ENCODE measurements at places on chromosomes 12 and 14.

- no peak for DNase-seq
These were observed 238.5 kb downstream of the GPHN start for GRCh38 chr14:66746316-66747006.

DNA sequence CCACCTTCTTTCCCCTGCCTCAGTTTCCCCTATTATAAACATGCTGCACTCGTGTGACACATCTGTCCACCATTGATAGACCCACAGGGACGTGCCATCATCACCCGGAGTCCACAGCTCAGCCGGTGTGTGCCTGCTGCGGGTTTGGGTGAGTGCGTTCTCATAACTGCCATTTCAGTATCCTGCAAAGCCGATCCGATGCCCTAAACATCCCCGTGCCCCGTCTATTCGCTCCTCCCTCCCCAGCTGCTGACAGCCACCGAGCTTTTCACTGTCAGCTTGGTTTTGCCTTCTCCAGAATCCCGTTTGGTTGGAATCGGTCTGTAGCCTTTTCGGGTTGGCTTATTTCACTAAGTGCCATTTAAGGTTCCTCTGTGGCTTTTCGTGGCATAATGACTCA is 3.9 kb downstream of the LRCOL1 start:
- no peak for DNase-seq

DNA sequence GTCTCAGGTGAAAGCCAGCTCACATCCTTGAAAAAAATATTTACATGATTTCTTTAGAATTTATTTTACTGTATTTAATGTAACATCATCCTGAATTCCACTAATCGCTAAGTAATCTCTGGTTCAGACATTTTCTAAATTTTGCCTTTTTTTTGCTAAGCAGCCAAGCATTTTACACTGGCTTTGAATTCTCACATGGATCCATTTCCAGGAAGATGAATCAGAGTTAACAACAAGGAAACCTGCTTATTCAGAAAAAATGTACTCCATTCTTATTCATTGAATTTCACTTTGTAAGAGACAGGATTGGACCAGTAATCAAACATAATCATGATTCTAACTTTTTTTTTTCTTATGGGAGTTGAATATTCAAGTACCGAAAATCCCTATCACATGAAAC is 1785.1 kb upstream of the FLRT2 start:
- DNase-seq, result no peak

- DNase-seq, result no peak
These were observed 148.2 kb downstream of the KIF21A start for GRCh38 chr12:39294715-39295114.

- no peak for DNase-seq
These were observed 50.3 kb upstream of the PPP2R5C start for GRCh38 chr14:101711041-101711856.

- DNase-seq, result no peak
These were observed 177.2 kb downstream of the KCNA5 start for GRCh38 chr12:5220835-5221234.

DNA sequence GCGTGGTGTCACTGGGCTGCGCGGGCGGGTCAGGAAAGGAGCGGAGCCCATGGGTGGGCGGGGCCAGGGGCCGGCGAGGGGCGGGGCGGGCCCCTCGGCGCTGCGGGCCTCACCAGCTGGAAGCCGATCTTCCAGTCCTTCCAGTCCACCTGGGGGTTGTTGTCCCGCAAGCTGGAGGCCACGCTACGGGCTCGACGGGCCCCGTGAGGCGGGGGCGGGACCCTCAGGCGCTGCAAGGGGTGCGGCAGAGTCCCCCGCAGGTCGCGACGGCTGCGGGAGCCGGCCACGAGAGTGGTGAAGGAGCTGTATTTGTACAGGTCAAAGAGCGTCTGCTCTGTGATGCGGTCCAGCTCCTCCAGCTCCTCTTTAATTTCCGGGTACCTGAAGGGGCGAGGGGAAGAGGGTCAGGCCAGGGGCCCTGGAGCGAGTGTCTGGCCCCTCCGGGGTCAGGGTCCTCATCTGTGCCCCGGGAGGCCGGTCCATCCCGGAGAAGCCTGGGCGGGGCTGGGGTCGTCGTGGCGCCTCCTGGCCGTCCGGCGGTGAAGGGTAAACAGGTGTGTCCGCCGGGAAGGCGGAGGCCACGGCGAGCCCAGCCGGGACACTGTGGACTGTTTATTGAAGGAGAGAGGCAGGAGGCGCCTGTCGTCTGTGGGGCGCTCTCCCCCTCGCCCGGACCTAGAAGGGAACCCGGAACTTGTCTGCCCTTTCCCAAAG is 11.9 kb downstream of the SCNN1A start:
- DNase-seq, result peak; percentile 66

DNA sequence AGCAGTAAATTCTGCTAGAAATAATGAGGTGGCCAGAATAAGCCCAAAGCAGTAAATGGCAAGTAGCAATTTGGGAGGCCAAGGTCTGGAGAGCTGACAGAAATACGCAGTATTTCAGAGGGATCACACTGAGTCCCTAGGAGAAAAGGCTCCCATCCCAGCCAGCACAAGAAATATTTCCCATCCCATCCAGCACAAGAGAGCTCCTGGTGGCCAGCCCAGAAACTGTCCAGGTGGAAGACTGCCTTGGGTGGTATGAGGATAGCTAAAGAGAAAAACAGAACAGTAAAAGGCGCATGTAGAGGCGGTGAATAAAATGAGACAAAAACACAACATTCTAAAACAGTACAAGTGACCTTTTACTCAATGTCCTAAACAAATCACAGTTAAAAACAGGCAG is 120.7 kb downstream of the HECTD4 start:
- no peak for DNase-seq

- peak; percentile 27 for DNase-seq
These were observed 3.5 kb downstream of the LPAR5 start for GRCh38 chr12:6632026-6632983.

- DNase-seq, result no peak
These were observed 2.6 kb downstream of the HOXC13 start for GRCh38 chr12:53941187-53941586.

DNA sequence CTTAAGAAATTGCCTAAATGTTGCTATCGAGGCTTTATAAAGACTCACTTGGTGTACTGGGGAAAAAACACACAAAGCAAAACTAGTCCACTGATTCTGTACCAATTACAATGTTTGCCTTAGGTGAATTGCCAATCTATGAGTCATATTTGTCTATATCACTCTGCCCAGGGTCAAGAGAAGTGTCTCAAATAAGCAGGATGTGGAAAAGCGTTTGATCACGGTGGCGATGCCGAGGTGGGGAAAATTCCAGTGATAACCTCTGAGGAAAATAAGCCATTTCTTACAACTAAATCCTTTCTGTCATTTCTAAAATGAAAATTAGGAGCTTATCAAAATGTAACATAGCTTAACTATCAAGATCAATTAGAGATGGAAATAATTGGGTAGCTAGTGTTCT is 148.6 kb upstream of the DIO3 start:
- DNase-seq, result no peak

DNA sequence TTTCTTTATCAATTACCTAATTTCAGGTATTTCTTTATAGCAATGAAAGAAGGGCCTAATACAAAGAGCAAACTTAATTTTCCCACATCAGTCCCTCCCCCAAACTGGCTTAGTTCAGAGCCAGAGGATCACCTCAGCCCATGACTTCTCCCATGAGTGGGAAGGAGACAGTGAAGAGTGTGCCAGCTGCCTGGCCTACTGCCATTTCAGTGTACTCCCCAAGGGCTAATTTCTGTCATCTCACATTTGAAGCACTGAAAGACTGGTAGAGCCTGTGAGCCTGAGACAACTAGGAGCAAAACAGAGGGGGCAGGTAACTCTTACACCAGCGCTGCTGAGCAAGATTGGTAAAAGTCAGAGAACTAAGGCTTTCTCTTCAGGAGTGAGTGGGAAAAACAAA is 29.1 kb upstream of the ADAM20 start:
- DNase-seq, result no peak

GRCh38 chr12:131610181-131610580 is 100.7 kb upstream of the SFSWAP start:
- no peak for DNase-seq

DNA sequence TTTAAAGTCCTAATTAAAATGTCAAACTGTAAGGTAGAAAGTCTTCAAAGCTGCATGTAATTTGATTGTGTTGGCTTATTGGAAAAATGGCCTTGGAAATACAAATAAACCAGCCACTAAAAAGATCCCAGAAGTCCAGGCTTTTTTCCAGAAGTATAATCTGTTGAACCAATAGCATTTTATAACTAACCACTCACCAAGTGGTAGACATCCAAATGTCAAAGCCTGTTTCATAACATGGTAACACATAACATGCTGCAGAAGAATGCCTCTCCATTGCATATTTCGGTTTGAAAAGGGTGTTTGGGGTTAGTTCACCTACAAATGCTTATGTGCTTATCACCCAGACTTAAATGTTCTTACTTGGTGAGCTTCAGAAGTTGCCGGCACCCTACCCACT is 183.7 kb upstream of the DIO2 start:
- DNase-seq, result no peak

GRCh38 chr12:52837781-52838608 is 3.9 kb upstream of the KRT79 start:
- DNase-seq, result no peak

- DNase-seq, result no peak
These were observed 37.5 kb downstream of the KCNA1 start for GRCh38 chr12:4947253-4947652.

DNA sequence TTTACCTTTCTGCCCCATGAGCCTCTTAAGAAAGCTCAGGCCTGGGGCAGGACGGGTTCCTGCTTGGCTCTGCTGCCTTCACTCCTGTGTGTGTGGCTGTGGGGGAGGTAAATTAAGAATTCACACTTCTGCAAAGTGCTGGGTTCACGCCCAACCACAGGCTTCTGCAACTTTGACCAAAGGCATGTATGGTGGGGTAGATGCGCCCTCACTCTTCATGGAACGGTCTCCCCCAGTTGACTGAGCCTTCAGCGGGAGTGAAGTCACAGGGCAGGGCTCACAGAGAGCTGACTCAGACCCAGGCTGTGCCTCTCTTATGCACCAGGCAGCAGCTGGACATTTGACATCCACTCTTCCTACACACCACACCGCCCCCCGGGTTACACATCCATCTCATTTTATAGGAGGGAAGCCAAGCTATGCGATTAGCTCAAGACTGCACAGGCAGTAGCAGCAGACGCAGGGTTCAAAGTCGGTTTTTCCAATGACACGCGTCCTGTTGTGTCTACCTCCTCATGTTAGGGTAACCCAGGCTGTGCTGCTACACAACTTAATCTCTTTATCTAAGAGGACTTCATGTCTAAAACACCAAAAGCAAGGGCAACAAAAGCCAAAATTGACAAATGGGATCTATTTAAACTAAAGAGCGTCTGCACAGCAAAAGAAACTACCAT is 15.4 kb upstream of the BCL11B start:
- DNase-seq, result no peak

- no peak for DNase-seq
These were observed 76.1 kb downstream of the RMST start for GRCh38 chr12:97538705-97539104.

- DNase-seq, result no peak
These were observed 33.3 kb downstream of the WNK1 start for GRCh38 chr12:785706-786105.

DNA sequence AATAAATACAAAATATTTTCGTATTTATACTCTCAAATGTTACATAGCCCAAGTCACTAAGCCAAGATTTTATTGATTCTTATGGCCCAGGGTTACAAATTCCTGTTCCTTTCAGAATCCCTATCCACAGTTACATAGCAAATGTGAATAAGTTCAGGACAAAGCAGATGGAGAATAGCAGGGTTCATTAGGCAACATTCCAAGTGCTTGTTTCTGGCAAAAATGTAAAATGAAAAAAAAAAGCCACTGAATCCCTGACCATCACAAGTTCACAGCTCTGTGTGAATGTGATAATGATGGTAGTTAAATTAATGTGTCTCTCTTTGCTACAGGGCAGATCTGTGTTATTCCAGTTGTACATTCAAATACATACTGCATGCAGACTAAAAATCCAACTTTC is 74.6 kb downstream of the KCNC2 start:
- no peak for DNase-seq

- no peak for DNase-seq
These were observed 16.5 kb downstream of the JAG2 start for GRCh38 chr14:105151838-105152793.

DNA sequence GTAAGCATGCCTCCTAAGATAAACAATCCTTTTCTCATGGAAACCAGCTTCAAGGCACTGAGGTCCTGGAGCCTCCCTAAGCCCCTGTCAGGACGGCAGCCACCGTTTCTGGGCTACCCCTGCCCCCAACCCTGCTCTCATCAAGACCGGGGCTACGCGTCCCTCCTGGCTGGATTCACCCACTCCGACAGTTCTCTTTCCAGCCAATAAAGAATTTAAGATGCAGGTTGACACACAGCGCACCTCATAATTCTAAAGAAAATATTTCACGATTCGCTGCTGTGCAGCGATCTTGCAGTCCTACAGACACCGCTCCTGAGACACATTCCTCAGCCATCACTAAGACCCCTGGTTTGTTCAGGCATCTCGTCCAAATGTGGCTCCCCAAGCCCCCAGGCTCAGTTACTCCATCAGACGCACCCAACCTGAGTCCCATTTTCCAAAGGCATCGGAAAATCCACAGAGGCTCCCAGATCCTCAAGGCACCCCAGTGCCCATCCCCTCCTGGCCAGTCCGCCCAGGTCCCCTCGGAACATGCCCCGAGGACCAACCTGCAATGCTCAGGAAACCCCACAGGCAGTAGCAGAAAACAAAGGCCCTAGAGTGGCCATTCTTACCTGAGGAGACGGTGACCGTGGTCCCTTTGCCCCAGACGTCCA is 336.3 kb downstream of the TMEM121 start:
- DNase-seq, result no peak

DNA sequence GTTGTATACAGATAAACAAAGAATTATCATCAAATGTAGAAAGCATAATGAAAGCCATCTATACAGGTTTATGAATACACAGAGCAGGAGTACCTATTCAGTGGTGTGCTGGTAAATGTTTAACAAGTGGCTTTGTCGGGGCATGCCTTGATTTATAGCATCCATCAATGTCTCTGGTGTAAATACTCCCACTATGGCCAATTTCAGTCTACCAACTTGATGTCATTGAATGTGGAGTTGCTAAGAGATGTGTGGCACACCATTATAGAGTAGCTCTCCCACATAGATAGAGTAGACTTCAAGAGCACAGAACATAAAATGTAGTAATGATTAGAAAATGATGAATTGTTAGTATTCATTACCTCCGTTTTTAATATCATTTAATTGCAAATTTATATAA is 9.3 kb downstream of the GRIP1 start:
- DNase-seq, result no peak

DNA sequence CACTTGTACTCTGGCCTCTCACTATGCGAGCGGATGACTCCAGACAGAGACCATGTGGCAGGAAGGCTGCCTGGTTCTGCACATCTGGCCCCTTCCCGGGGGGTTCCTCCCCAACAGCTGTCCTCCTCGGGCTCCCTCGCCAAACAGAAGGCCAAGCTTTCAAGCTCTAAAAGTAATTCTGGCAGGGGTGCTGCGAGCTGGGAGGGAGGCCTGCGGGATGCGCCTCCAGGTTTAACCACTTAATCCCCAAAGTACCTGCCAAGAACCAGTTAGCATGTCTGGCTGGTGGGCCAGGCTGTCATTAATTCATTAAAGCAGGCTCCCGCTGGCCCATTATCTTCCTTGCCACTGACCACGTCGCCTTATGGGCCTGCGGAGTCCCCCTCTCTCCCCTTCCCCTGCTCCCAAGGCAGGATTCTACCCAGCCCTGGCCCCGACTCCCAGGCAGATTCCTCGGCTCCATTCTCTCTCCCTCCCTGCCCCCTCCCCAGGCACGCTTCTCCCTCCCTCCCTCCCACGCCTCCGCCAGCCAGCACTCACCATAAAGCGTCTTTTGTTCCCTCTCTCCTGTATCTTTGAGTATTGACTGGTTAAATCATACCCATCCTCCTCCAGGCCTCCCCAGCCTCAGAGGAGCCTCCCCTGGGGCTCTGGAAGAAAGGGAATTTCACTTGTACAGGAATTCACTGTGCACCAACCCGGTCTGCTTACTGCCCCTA is 4.9 kb downstream of the HRK start:
- no peak for DNase-seq

Data from activated CD4-positive, alpha-beta T cell treated with anti-CD3 and anti-CD28 coated beads, Interleukin-2, amount 50 U/mL, for 4 hours (primary cell).